ENCODE measurements at places on chromosomes 2 and 18.

- DNase-seq: no peak
Measured at GRCh38 chr2:71215447-71215846, 11.5 kb downstream of the PAIP2B start.

DNA sequence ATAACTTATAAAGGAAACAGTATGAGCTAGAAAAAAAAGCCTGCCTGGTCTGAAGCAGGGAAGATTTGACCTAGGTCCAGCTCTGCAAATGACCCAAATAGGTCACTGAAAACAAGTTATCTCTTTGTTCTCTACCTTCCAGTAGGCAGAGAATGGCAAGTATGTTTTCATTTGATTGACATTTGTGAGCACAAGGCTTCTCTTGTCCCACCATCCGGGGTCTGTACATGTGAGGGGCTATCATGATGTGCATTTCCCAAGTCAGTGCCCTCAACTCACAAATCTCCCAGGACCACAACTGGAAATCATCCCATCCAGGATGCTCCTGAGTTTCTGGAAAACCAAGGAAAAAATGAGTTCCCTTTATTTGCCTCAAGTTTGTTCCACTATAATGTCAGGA is 309.5 kb downstream of the AFF3 start:
- DNase-seq: no peak

DNA sequence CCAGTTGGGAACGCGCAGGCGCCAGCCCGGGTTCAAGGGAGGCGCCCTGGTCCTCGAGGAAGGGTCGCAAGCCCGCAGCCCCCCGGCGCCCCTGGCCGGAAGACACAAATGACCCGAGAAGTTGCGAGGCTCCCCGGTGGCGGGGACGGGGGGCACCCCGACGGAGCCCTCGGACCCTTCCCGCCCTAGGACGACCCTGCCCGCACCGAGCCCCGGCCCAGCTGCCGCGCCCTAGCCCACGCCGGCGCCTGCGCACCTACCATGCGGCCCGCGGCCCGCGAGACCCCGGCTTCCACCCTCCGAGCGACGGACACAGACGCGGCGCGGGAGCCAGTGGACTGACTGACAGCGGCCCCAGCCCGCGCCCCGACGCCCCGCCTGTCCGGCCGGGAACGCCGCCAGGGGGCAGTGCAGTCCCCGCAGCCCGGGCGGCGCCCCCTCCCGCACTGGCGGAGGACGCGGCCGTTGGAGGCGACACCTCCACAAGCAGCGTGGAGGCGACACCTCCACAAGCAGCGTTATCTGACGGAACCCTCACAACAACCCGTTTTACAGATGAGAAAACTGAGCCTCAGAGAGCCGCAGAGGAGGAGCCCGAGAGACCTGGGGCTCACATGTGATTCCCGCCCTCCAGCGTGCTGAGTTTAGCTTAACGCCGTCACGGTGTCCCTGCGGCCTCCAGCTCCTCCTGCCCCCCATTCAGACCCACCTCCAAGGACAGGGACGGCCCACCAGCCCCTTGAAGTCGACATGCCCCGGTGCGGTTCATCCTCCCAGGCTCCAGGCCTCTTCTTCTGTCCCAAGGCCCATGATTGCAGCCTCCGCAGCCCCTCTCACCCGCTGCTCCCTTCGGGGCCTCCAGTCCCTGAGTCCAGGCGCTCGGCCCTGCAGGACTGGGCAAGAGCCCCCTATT is at the start of gene NMUR1:
NMUR1 (minus strand) TSS at position 347 of the 913 bp plus-strand sequence; CDS start at position 263, 84 bp downstream.
- no peak for DNase-seq

DNA sequence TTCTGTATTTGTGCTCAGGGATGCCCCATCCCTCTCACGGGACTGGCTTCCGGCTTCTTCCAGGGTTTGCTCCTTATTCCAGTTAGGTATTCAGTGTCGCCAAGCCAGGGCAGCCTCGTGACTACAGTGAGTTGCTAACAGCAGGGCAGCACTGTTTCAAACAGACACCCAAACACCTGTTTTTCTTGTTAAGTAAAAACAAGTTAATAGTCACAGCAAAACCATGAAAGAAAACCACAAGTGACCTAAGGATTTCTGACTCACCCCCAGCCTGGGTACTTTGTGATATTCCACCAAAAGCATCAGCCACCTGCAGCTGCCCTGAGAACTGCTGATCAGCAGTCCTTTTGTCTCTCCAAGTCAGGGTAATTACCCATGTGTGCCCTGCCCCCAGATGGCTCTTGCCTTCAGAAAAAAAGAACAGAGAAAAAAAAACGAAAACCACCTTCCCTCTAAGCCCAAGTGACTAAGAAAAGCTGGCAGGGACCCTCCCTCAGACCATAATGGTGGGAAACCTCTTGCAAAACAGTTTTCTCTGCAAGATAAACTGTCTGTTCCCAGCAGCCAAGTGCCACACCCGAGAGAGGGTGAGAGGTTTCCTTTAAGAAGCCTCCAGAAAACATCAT is 178.2 kb downstream of the ANAPC1 start:
- peak; percentile 100 for DNase-seq

DNA sequence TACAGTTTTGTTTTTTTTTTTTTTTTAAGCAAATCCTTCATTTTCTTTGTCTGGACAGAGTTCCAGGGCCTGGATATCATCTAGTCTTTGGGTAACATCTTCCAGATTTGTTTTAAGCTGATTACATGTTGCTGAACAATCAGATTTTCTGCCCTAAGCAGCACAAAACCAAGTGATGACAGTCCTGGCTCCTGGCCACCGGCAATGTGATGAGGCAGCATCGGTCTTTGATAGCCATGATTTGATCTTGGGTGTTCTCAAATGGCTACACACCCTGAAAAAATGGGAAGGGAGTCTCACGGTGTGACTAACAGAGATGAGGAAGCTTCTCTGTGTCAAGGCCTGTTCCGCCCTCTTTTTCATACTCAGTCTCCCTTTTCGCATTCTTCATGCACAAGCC is 708.6 kb upstream of the ZEB2 start:
- DNase-seq: no peak

GRCh38 chr2:46493241-46493970 is 14.0 kb downstream of the TMEM247 start:
- no peak for DNase-seq

- no peak for DNase-seq
Measured at GRCh38 chr2:219002395-219003266, 9.4 kb upstream of the CRYBA2 start.

DNA sequence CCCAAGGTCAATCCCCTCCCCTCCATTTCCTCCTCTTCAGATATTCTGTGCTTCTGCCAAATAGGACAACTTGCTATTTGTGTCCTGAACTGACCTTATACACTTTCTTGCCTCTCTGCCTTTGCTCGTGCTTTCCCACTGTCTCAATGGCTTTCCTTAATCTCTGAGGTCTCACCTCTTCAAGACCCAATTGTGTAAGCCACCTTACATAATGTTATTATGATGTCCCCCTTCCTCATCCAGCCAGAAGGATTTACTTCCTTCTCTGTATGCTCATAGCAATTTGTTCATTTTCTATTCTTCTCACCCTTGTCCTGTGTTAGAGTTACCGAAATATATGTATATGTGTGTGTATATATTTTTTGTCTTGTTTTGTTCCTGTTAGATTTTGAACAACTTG is 26.9 kb upstream of the DARS1 start:
- no peak for DNase-seq

- DNase-seq: no peak
Measured at GRCh38 chr2:9415516-9416169, 7.7 kb downstream of the ITGB1BP1 start.

- no peak for DNase-seq
Measured at GRCh38 chr18:8871489-8871888, 166.1 kb downstream of the MTCL1 start.

DNA sequence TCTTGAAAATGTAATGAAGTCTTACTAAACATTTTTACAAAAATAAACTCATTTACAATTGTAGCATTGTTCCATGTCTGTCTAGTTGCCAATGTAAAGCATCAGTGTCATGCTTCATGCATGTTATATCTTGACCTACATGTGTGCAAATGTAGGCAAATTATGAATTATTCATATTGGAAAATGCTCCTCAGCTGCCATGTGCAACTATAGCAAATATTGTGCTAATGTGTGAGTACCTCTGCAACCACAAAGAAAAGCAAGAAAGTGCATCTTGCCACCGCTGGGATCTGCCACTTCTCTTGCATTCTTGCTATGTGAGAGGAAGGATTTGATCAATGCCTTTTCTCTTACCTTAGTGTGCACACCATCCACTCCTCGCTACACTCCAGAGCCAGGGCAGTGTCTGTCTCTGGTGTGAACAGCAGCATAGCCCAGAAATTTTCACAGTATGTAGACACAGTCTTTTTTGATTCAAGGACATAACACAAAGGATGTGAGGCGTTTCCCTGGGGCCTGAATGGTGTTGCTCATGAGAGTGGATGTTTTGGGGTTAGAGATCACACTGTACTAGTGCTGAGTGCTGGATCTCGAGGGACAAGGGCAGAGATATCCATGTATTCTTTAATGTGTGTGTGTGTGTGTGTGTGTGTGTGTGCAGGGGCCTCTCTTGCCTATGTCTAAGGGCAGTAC is 47.6 kb upstream of the HAAO start:
- DNase-seq: no peak

GRCh38 chr2:44130441-44130840 is 38.2 kb upstream of the PPM1B start:
- DNase-seq: no peak

DNA sequence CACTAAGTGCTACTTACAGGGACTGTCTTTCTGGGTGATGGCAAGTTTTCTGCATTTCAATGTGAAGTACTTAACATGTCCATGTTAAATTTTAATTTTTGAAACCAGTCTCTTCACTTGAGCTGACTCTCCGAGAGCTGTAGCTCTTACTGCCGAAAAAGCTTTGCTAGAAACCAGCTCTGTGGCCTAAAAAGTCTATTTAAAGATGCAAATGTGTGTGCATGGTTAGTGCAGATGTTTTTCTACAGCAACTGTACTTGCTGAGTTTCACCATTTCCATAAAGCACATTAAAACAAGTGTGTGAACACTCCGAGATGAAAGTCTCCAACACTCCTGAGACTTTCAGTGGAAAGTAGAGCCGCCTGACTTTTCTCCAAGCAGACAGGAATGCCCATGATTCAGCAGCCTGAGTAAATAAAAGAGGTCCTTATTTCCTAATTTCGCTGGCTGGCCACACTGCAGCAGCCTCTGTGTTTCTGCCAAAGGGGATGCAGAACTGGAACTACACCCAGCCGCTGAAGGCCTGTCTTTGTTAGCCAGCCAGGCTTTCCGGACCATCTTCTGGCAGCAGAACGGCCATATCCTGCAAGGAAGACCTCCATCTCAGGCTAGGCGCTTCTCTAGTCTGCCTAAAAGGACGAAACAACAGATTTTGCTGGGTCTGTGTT is 121.2 kb downstream of the ZNF521 start:
- no peak for DNase-seq

- no peak for DNase-seq
Measured at GRCh38 chr2:38076152-38076709, 280 bp upstream of the CYP1B1 start.

GRCh38 chr2:218960309-218961165 is 1.1 kb downstream of the CDK5R2 start:
- no peak for DNase-seq

DNA sequence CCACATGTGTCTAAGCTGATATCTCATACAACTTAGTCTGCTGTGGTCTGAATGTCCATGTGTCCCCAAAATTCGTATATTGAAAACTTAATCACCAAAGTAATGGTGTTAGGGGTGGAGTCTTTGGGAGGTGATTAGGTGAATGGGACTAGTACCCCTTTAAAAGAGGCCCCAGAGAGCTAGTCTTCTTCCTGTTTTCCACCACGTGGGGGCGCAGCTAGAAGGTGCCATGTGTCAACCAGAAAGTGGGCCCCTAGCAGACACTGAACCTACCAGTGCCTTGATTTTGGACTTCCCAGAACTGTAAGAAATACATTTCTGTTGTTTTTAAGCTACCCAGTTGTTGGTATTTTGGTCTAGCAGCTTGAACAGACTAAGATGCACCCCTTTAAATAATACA is 86.6 kb downstream of the ASB1 start:
- no peak for DNase-seq

DNA sequence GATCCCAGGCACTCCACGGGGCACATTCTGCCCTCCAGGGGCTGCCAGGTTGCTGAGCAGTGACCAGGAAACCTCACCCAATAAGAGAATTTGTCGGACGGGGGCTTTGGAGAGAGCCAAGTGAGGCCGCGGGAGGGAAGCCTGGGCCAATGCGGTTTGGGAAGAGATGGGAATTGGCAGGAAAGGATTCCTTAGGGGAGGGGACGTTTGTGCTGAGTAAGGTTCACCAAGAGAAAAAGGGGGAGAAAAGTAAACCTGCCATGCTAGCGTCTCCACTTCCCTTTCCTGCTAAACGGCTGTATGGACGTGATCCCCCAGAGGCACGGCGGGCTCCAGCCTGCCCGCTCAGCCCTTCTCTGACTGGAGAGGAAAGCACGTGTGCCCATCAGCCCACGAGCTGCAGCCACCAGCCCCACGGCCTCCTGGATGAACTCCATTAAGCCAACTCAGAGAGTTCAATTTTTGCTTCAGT is 194.4 kb upstream of the ID2 start:
- DNase-seq: no peak

- no peak for DNase-seq
Measured at GRCh38 chr2:34252111-34252510, 653.0 kb upstream of the FAM98A start.

- no peak for DNase-seq
Measured at GRCh38 chr2:200482194-200482593, 27.7 kb downstream of the KCTD18 start.

- DNase-seq: no peak
Measured at GRCh38 chr2:114027437-114027836, 137.5 kb downstream of the ACTR3 start.

DNA sequence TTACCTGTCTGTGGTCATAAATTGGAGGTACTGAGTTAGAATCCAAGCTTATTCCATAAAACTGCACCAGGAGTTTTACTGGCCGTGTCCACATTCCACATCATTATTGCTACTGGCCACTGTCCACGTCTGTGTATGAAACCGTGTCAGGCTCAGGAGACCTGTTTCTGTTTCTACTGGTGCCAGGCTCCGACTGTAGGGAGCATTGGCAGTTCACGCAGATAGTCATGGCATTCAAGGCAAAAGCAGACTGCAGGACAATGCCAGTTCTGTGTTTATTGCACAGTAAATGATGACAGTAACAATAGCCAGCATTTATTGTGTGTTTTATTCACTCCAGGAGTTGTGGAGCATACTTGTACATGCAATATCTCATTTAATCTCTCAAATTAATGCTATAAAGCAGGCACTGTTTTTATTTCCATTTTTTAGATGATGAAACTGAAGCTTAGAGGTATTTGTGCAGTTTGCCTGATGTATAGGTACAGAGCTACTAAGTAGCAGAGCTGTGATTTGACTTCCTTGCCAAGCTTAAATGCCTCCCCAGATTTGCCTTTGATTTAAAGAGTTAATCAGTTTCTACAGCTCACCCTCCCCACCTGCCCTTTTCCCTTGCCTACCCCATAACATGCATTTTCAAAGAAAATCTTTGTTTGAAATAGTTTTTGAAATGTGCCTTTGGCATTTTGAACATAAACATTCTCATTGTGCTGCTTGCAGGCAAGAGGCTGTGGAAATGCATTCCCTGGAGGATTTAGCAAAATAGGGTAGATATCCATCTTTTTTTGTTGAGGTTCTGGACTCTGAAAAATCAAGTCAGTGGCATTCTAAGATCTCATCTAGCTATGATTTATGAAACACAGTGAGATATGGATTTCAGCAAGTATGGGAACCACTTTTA is 55.5 kb downstream of the MAP4K4 start:
- no peak for DNase-seq

GRCh38 chr18:75154997-75155396 is 53.9 kb downstream of the PTGR3 start:
- no peak for DNase-seq
